ENCODE measurements at places on chromosomes 4 and X.

DNA sequence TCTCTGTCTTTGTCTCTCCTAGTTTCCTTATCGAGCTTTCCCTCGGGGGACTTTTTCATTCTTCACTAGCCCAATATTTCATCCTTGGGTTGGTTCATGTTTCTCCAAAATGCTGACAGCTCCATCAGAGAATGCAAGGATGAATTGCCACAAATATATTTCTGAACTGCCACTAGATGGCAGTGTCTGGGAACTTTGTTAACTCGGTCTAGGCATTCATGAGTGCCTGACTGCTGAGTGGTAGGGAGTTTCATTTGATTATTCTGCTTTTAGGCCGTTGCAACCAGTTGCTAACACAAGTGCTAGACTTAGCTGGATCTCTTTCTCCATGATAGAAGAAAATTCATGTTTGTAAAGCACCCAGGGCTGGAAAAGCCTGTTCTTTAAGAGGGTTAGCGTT is 73.5 kb upstream of the RAP2C start:
- DNase-seq, result peak; percentile 8

DNA sequence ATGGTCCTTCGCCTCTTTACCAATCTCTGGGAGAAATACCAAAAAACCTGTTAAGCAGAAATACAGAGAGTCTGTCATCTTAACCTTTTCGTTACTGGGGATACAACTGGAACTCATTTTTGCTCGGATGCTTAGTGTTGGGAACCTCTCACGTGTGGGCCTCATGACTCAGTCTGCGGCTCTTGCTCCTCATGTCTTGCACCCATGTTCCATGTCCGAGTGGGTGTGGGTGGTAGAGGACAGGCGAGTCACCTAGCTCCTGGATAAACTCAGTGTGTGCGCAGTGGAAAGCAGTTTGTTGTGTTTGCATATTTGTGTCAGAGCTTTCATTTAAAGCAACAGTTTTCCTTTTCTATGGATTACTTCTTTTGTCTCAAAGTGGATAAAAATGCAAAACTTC is 70.6 kb downstream of the TNIP2 start:
- DNase-seq, result no peak

- DNase-seq, result no peak
Observed at GRCh38 chrX:130030826-130031225, 48.4 kb downstream of the BCORL1 start.

GRCh38 chr4:146175541-146176453 is at the start of gene LSM6:
TSS of gene LSM6 (plus strand) at chr4:146175718. CDS start at chr4:146182922, 7,204 bp downstream.
- DNase-seq, result peak; percentile 88

- DNase-seq, result no peak
Observed at GRCh38 chr4:52551487-52551886, 107.6 kb downstream of the USP46 start.

GRCh38 chr4:111717921-111718320 is 427.3 kb upstream of the FAM241A start:
- no peak for DNase-seq

DNA sequence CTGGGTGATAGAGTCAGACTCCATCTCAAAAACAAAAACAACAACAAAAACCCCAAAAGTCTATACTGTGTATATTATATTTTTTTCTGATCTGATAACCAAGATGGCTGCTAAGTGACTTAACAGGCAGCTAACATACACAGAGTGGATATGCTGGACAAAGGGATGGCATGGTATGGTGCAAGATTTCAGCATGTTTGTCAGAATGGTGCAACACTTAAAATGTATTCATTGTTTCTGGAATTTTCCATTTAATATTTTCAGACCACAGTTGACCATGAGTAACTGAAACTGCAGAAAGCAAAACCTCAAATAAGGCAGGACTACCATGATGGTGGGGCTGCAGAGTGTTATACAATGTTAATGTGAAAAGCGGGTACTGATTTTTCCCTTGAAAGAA is 6.1 kb upstream of the BOD1L1 start:
- no peak for DNase-seq

DNA sequence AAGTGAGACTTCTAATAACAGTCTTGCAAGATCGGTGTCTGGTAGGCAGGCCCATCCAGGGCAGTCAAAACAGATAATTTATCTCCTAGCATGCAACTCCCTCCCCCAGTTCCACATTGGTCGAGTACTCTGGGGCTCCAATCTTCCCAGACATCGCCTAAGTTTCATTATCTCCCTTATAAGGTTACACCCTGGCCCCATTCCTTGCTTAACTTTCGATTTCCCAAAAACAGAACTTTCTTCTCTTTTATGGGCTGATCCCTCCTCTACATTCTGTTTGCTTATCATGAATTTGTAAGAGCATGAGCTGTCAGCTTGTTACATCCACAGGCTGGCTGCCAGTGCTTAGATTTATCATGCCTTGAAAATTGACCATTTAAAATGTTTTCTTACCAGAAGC is 471.3 kb downstream of the TECRL start:
- DNase-seq, result no peak

GRCh38 chr4:3834186-3834662 is 68.0 kb downstream of the ADRA2C start:
- DNase-seq, result no peak

DNA sequence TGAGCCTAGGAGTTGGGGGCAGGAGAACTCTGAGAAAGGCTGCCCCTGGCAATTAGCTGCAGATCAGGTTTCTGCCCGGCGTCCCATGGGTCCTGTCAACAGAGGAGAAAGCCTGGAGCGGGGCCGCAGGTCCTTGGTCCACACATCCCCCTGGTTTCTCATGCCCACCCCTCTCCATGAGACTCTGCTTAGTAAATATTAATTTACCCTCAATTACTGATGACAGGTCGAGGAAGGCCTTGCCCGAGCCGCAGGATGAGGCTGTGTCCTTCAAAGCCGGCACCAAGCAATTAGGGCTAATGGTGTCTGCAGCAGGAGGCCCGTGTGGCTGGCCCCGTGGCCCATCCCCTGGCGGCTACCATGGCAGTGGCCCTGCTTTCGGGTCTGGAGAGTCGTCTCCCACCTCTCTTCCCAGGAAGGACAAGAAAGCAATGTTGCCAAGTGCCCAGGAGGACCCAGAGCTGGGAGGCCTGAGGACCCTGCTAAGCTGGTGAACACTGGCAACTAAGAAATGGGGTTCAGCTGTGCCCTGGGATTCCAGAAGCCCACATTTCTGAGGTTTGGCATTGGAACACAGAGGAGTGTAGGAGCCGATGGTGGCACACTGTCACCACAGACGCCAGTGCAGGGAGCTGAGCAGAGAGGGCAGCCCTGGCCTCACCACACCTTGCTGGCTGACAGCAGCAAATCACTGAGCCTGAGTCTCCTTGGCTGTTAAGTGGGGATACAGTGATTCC is 114.6 kb downstream of the CPZ start:
- no peak for DNase-seq

- no peak for DNase-seq
Observed at GRCh38 chr4:30854531-30854930, 134.4 kb downstream of the PCDH7 start.

- no peak for DNase-seq
Observed at GRCh38 chrX:99663136-99663535, 746.9 kb downstream of the PCDH19 start.

- DNase-seq, result no peak
Observed at GRCh38 chrX:1717373-1717772, 102.5 kb downstream of the ASMT start.

GRCh38 chrX:65635378-65635777 is 32.1 kb upstream of the MSN start:
- no peak for DNase-seq

Measured in activated CD4-positive, alpha-beta T cell treated with anti-CD3 and anti-CD28 coated beads for 48 hours (primary cell).